ENCODE measurements at places on chromosomes 7 and 10. TPM values are rescaled to one million over a fixed set of nuclear protein-coding genes. Genes with fewer than 3 reads are reported as not detected.

- DNase-seq: no peak
Observed at GRCh38 chr7:157538321-157538720, 201.5 kb downstream of the DNAJB6 start.

GRCh38 chr10:15368101-15368855 is 2.8 kb downstream of the FAM171A1 start:
- DNase-seq: no peak

DNA sequence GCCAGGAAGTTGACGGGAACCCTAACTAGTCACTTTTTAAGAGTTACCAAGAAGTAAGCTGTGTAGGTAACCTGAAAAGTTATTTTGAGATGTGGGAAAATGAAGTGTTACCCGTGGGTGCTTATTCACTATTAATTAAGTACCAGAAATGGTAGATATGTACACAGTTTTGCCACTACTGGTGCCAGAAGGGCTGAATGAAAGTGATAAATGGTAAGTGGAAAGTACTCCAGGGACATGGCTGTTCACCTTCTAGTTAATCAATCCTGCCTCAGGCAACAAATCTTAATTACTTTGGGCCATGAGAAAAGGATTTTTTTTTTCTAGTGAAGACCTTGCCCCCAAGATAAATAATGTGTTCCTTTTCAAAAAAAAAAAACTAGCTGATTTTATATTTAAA is 15.8 kb downstream of the NET1 start:
- DNase-seq: no peak

DNA sequence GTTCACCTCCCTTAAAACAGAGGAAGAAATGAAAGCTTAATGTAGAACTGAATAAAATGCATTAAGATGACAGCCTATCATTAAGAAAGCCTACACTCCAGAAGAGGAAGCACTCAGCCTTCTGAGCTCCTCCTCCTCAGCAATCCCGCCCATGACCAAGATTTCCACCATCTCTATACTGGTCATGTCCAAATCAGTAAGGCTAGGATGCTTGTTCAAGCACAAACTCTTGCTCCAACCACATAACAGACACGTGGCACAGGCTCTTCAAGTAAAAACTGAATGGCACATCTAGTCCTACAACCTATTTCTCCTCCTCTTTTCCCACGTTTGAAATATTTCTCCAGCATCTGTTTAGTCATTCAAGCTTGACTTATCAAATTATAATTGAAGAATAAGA is 454.1 kb downstream of the PARD3 start:
- DNase-seq: no peak

DNA sequence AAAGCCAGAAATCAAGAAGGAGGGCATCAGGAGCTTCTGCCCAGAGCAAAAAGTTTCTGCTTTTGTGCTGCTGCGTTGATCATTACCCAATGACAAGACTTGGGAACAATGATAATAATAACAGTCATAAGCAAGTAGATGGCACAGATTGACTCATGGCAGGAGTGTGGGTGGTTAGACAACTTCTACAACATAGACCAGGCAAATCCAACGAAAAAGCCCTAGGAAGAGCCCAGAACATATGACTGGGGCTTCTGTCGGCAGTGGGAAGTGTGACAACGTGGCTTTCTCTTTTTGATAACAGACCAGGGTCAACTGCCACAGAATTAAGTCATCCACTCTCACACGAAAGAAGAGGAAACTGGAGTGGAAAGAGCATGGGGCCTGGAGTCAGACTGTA is 85.4 kb upstream of the TRIL start:
- no peak for DNase-seq

GRCh38 chr7:71616217-71616616 is 484.3 kb downstream of the GALNT17 start:
- no peak for DNase-seq

GRCh38 chr10:24898501-24898900 is 53.9 kb downstream of the PRTFDC1 start:
- no peak for DNase-seq

DNA sequence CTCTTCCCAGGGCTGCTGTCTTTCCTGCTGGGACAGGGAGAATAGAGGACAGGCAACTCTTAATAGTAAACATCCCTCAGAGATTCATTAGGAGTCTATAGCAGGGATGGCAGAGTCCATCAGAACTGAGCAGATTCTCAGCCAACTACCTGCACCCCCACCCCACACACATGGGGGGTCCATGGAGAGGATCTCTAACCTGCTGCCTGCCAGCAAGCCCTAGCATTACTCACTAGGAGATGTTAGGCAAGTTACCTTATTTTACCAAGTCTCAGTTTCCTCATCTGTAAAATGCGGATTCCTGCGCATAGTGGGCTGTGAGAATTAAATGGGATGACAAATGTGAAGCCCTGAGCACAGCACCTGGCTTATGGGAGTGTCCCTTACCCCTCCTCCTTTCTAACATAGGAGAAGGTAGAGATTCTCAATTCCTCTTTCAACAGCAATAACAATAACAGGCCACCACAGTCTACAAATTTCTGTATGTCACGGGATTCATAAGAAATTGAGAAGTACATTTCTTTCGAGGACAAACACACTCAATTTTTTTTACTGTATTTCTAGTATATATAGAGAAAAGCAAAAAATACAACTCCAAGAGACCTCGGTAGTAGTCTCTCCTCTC is 23.8 kb upstream of the WDR11 start:
- DNase-seq: no peak

GRCh38 chr7:82567841-82568240 is 124.3 kb upstream of the CACNA2D1 start:
- DNase-seq: no peak

DNA sequence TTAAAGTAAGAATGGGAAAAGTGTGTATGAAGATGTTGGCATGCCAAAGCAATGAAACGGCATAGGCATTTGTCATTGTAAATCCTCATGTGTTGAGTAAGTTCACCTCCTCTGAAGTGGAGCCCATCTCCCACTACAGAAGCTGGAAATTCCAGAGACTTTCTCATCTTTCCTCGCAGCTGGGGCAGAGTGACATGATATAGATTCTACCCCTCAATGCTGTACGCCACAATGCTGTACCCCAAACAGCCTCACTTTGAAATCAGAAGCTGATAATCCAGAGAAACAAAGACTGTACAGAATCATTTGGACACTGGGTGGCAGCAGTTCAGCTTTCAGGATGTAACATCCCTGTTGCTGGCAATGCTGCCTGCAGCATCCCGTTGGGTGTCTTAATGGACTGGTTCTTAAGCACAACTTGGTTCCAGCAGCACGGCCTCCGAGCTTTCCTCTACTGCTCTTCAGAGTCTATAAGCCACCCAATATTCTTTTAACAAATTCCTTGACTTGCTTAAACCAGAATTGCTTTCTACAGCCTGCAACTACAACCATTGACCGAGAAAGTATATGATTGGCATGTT is 18.8 kb downstream of the ZC3HAV1L start:
- peak; percentile 75 for DNase-seq

- peak; percentile 73 for DNase-seq
Observed at GRCh38 chr10:24858288-24859270, 93.8 kb downstream of the PRTFDC1 start.

DNA sequence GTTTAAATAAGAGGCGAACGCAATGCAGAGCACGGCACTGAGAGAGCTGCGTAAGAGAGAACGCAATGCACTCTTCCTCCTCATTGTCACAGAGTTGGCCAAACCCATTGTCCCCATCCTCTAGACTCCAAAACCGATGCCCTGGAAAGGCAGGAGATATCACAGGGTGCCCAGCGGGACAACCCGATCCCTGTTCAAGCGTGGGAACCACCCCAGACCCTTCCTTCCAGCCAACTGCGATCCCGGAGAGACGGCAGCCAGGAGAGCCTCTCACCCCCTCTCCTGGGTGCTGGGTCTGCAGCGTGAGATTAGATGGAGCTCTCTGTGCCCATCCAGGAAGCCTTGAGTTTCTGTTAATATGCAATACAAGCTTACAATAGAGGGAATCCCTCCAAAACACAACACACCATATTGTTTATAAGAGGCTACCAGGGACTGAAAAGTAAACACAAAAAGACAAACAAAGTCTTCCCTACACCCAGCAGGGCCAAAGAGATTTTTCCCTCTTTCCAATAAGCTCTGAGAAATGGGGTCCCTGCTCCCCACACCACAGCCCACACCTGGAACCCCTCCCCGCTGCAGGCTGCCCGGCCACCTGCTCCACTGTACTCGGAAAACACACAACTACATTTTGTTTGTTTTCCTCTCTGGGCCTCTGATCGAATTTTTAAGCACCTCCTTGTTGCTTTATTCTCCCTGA is 187.6 kb downstream of the ADARB2 start:
- DNase-seq: no peak

- DNase-seq: peak; percentile 78
Observed at GRCh38 chr7:102306916-102307677, 20.4 kb downstream of the SH2B2 start.

DNA sequence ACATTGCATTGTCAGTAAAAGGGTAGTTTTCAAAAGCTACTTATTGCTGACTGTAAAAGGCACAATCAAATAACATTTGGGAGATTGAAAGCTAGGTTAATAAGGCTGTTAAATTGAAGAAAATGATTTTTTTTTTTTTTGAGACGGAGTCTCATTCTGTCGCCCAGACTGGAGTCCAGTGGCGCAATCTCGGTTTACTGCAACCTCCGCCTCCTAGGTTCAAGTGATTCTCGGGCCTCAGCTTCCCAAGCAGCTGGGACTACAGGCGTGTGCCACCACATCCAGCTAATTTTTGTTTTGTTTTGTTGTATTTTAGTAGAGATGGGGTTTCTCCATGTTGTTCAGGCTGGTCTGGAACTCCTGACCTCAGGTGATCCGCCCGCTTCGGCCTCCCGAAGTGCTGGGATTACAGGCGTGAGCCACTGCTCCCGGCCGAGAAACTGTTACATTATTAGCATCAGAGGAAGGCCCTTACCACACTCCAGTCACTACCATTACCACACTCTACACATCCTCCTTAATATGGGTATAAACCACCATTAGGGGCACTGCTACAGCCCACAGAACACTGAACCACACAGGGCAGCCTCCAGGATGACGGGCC is 1.0 kb downstream of the CYP51A1 start:
- no peak for DNase-seq

DNA sequence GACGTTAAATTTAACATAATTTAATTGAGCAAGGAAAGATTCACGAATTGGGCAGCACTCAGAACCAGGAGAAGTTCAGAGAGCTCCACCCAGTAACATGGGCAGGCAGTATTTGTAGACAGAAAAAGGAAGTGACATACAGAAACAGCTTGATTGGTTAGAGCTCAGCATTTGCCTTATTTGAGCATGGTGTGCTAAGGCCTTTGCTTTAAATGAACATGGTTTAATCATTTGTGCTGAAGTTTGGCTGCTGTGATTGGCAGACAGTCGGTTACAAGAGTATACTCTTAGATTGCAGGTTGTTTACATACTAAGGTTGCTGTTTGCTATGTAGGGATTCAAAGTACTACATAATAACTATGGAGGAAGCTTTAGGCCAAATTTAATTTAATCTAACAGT is 199.2 kb downstream of the MALRD1 start:
- DNase-seq: no peak

GRCh38 chr10:128258421-128258976 is 132.3 kb upstream of the MKI67 start:
- DNase-seq: no peak

GRCh38 chr10:118939211-118940007 is 90.1 kb upstream of the NANOS1 start:
- no peak for DNase-seq

DNA sequence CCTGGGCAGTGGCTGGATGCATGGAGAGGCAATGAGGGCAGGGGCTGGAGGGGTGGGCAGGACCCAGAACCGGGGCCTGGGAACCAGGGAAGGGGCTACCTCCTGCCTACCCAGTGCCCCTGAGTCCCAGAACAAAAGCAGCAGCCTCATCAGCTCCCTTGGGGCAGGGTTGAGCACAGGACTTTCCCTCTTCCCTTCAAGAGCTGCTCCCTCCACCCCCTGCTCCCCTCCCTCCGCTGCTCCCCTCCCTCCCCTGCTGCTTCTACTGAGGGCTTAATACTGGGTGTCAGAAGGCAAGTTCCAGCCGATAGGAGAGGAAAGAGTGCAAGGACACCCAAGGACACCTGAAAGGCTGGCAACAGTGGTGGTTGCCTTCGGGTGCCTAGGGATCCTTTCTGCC is 28.2 kb upstream of the INMT start:
- DNase-seq: no peak

GRCh38 chr10:5314840-5315239 is 49.9 kb upstream of the UCN3 start:
- DNase-seq: no peak

GRCh38 chr7:79709574-79710409 is 256.3 kb upstream of the MAGI2 start:
- peak; percentile 56 for DNase-seq

- DNase-seq: no peak
Observed at GRCh38 chr7:25739143-25739542, 412.9 kb upstream of the NFE2L3 start.

DNA sequence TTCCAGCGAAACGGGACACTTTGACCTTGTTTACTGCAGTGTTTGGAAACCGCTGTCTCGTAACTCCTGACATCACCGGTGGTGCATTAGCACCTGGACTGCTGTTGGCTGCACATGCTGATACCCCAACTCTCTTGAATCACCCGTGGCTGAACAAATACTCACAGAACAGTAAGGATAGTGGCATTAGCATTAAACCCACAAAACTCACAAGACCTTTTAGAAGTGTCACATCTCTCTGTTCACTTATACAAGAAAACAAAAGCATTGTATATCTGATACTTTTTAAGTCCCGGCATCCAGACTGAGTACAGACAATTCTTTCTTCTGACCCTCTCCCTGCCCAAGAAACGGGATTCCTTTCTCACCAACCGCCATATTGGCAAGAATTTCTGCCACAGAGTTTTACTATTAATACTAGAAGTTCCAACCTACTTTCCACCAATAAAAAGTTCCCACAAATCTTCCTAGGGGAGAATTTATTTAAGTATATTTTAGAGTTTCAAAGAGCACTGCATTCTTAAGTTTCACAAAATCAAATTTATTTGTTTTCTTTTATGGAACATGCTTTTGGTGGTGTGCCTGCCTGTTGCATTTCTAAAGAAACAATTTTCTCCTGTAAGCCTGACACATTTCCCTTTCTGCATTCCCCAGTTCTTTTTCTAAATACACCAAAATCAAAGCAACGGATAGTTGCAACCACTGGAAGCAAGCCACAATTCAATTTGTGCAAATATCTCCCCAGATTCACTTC is 208.4 kb upstream of the KLF14 start:
- DNase-seq: peak; percentile 86

- peak; percentile 40 for DNase-seq
Observed at GRCh38 chr7:105389088-105389650, 448 bp upstream of the SRPK2 start.

The STAG3 gene
- total RNA-seq: 0.36 TPM

The SUGCT gene
- 7.5 TPM for total RNA-seq

The CEP55 gene
- total RNA-seq: 30.8 TPM

The TRIM50 gene
- not detected for total RNA-seq

The KLF14 gene
- total RNA-seq: not detected

The ZNF804B gene
- total RNA-seq: not detected

The SLC39A12 gene
- not detected for total RNA-seq

The LIPF gene
- not detected for total RNA-seq

The TMEM248 gene
- total RNA-seq: 103 TPM

The NXPH1 gene
- not detected for total RNA-seq

The AGR2 gene
- not detected for total RNA-seq

The DLG5 gene
- 12.7 TPM for total RNA-seq

The FAS gene
- total RNA-seq: 53.8 TPM

All from IMR-90 (cell line).